ENCODE measurements at places on chromosomes 7 and 10.

DNA sequence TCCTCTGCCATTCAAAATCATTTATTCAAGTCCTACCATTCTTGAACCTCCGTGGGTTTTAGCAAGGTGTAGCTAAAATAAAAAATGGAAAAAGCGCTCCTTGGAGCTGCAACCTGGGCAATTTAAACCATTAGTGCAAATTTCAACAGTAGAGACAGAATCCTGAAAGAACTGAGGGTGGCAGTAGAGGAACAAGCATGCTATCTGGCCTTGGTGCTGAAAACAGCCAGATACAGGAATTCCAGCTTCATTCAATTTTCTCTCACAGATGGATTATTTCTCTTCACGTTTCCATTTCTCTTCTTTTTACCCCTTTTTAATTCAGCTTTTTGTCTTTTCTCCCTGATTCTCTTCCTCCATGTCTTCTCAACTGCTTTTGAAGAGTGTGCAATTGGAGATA is 77.7 kb downstream of the OTUD1 start:
- peak; percentile 17 for DNase-seq

DNA sequence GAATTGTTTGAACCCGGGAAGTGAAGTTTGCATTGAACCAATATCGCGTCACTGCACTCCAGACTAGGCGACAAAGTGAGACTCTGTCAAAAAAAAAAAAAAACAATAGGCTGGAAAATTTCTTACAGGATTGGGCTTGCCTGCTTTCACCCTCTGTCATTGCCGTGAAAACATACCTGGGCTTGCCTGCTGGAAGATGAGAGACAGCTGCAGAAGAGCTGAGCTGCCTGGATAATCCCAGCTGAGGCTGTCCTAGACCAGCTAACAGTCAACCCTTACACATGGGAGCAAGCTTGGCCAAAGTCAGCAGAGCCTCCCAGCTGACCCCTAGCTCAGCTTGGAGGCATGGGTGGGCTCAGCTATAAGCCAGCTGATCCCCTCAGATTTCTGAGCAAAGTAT is 306.2 kb downstream of the CCSER2 start:
- DNase-seq, result no peak

GRCh38 chr10:78808736-78809367 is 259.9 kb upstream of the ZMIZ1 start:
- no peak for DNase-seq

GRCh38 chr10:78339251-78339650 is 305.6 kb downstream of the RPS24 start:
- no peak for DNase-seq

- DNase-seq, result no peak
Observed at GRCh38 chr10:5573968-5574641, 49.3 kb downstream of the CALML3 start.

- DNase-seq, result no peak
Observed at GRCh38 chr10:77553311-77553710, 84.3 kb downstream of the KCNMA1 start.

GRCh38 chr7:93212881-93213280 is 13.4 kb downstream of the HEPACAM2 start:
- DNase-seq, result no peak

DNA sequence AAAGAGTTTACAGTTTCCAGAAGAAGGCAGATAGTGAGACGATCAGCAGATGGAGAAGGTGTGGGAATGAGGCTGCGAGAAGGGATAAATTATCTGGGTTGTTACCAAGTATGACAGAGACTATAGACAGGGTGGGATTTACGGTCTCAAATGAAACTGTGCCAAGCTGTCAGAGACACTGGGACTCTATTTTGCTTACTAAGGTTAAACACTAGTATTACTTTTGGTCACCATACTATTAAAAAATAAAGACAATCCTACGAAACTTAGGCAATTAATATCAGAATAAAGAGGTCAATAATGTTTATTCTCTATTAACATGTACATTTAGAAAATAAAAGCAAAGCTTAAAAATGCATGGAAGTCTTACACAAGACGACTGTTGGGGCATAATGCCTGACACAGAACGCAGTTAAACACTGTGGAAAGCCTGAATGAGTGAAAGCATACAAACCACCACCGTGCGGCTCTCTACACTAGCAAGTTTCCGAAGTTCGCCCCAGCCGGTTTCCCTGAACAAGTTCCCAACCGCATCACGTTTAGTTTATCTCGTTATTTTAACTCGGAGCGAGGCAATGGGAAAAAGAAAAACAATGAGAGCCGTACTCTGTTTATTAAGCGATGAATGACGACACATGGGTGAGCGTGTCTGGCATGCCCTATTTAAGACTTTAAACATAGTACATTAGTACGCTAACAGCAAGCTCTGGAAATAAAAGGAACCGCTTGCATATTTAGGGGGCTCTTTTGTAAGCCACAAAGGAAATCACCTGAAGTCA is 909 bp upstream of the CC2D2B start:
- DNase-seq, result peak; percentile 63

DNA sequence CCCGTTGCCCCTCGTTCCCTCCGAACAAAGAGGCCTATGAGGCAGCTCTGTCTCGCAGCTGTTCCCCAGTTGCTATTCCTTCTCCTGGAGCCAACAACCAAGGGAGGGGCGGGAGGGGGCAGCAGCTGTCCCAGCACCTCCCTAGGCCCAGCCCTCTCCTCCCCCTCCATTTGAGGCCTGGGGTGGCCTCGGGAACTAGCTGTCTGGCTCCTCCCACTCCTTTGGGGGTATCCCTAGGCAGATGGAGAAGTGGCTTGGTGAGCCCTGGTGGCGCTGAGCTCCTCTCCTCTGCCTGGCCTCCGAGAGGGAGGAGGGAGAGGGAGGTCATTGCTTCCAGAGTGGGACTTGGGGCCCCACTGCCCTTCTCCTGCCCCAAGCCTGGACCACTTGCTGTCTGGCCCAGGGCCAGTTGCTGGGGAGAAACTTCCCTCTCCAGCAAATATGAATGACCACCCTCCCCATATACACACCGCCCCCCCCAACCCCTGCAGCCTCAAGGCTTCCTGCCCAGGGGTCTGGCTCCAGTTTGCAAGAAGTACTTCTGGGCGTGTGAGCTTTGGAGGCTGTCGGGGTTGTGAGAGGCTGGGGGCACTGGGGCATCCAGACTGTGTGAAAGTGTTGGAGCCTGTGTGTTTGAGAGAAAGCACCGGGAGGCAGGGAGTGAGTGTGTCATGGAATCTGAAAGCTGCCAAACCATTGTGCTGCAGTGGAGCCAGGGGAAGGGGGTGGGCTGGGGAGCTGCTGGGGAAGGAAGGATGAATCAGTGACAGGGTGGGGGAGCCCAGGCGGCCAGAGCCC is 3.1 kb downstream of the FLNC start:
- peak; percentile 84 for DNase-seq

GRCh38 chr10:99945263-99945662 is 64.5 kb downstream of the DNMBP start:
- peak; percentile 89 for DNase-seq

DNA sequence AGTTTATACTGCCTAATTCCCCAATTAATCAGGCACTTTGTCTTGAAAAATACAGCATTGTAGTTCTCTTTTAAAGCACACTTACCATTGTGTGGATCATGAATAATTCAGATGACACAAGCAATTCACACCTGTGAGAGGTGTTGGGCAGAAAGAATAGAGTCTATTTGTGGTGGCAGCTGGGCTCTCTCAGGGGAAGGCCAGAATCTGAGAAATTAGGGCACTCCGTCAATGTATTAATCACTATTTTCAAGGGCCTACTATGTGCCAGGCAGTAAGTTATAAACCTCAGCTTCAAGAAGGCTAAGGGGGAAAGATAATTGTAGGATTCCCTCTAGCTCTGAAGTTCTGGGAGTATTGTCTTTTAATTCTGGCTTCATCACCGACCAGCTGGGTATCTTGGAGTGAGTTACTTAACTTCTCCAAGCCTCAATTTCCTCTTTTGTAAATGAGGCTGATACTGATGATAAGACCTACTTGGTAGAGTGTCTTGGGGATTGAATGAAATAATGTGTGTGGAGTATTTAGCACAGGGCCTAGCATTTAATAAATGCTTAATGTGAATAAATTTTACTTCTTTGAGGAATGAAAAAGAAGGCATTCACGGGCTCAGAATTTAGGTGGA is 2.5 kb downstream of the CHN2 start:
- DNase-seq, result no peak

- no peak for DNase-seq
Observed at GRCh38 chr7:127158659-127159058, 94.1 kb downstream of the GRM8 start.

DNA sequence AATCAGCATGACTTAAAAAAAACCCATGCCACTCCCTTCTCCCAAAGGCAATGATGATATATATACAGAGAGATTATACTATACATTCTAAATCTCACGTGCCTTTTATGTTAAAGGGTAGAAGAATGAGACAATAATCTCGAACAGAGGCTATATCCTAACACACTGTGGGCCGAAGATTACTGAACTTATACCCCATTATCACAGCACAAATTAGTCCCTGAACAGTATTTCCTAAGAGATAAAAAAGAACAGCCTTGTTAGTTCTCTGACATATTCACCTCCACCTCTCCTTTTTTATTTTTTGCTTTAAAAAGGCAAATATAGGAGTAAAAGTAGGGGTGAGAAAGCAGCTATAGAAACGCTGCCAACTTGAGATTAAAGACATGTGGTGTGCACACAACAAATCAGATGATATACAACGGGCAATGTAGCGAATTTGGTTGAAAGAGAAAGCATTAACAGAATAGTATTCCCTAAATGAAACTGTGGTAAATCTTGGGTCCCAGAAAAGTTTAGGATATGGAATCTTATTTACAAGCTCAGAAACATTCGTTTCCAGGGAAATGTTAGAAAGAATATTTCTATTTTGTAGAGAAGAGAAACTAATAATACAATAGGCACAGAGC is 69.5 kb downstream of the JMJD1C start:
- peak; percentile 45 for DNase-seq

DNA sequence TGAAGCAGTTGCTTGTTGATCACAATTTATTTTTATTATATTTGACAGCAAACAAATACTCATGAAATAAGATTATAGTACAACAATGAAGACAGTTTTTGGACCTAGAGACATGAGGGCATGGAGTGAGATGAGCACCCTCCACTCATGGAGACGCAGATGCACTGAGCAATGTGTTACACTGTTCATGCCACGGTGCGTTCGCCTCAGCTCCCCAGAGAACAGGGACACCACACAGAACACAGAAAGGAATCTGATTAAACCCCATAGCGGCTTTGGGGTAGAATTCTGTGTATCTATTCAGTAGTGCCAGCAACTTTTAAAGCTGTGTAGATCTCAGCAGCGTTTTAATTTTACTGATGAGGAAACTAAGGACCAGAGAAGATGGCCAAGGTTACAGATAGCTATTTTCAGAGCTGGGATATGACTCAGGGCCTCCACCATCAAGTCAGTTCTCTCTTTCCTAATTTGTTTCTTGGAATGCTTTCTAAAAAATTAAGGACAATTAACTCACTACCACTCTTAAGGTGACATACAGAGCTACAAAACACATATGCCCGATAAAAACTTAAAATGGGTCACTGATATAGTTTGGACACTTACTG is 33.6 kb downstream of the FAM25A start:
- no peak for DNase-seq

DNA sequence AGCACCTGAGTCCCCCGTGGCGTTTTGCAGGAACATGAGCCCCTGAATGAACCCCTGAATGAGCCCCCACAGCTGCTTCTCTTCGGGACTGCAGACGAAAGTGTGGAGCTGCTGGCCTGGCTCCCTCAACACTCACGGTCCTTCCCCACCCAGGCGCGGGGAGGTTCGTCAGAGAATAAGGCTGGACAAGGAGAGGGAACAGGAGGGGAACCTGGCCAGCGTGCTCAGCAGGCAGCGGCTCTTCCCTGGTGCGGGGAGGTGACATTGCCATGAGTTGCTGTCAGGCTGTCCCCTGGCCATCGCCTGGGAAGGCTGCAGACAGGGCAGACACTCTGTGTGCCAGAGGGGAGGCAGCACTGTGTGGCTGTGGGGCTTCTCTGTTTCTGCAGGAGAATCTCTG is 80.9 kb upstream of the SHH start:
- no peak for DNase-seq

DNA sequence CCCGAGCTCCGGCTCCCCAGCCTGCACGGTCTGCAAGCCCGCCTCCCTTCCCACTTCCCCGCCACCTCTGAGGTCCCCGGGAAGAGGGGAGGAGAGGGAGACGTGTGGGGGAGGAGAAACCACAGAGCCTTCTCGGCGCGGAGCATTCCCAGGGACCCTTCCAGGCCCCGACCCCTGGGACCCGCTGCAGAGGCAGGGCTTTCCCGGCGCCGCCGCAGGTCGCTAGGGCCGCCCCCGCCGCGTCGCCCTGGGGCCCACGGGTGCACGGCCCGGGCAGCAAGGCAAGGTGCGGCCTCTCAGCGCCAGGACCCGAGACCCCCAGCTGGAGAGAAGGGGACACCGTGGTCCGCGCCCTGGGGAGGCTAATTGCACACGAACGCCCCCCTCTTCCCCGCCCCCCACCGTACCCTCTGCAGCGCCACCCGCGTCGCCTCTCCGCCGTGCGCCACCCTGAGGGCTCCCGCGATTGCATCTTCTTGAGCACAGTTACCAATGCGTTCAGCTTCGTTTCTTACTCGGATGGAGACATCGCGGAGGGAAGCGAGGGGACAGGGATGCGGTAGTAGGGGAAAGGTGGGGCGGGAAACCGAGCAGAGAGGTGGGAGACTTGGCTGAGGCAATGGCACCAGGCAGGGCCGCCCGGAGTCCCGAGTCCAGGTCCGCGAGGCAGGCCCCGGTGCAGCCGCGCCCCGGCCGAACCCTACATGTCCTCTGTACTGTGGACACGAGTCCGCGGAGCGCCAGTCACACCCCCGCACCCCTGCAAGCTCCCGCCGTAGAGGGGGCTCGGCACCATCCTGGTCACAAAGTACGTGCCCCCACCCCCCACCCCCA is 28.9 kb downstream of the SKIDA1 start:
- peak; percentile 38 for DNase-seq

DNA sequence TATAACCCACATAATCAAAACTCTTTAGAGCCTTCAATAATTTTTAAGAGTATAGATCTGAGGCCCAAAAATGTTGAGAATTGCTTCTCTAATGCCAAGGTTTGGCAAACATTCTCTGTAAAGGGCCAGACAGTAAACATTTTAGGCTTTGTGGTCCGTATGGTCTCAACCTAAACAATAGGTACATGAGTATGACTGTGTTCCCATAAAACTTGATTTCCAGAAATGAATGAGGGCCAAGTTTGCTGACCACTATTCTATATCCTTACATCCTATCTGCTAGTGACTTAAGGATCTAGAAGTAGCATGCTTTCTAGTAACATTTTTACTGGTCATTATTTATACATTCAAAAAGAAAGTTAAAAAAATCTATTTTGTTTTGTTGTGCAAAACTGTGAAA is 58.9 kb downstream of the MPP7 start:
- no peak for DNase-seq

DNA sequence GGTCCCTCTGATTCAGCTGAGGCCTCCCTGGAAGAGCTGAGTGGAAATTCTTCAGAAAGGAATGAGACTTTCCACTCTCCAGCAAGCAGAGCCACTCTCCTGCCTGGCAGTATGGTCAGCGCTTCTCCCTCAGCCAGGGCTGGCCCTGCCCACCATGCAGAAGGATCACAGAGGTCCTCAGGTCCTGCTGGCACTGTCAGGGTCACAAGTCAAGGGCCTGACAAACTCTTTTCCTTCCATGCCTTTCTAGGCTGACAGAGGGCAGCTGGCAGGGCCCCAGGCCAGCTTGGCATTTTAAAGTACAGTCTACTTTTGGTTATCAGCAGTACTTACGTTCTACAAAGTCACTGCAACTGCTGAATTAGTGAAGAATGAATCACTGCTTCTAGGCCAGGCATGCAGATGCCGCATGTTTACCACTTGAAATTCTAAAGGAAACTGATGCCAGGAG is 119.3 kb upstream of the FRMD4A start:
- DNase-seq, result peak; percentile 40

- DNase-seq, result no peak
Observed at GRCh38 chr7:29552392-29552791, 11.2 kb upstream of the PRR15 start.

Data from AG10803 (cell line).